Uterus (tissue), 4 donors: ENCODE measurements at places on chromosomes 11 and 22. TPM values are rescaled to one million over a fixed set of nuclear protein-coding genes. Genes with fewer than 3 reads are reported as not detected.
A peak's percentile ranks its signal among the peaks of the same experiment; 100 is the strongest.

PHF21B gene
- 11.9 TPM for total RNA-seq

CBX7 gene
- total RNA-seq = 81.7 TPM

CABP4 gene
- 1.9 TPM for total RNA-seq

CCDC116 gene
- total RNA-seq = 3.5 TPM

PHOX2A gene
- total RNA-seq = not detected

GRIK4 gene
- total RNA-seq = 1.1 TPM

SMCO4 gene
- 19.1 TPM for total RNA-seq

GRK2 gene
- 81.1 TPM for total RNA-seq

DNA sequence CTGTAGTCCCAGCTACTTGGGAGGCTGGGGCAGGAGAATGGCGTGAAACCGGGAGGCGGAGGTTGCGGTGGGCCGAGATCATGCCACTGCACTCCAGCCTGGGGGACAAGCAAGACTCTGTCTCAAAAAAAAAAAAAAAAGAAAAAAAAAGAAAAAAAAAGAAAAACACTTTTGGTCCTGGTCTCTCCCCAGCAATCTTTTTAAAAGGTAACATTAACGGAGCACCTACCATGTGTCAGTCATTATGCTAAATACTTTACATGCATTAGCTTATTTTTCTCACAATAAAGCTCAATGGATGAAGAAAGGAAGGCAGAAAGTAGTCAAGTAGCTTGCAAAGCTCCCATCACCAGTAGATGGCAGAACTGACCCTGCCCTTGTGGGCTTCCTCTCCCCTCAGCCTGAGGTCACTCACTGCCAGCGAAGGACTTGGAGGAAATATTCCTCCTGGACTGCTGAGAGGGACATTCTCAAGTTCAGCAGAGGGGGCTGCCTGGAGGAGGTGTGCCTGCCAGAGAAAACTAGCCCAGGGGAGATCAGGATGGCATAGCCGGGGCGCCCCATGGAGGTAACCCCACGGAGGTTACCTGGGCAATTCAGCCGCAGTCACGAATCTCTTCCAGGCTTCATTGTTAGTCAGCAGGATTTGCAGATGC, 15.5 kb downstream of the APOL3 start:
- DNase-seq = peak; percentile 76

- DNase-seq = no peak
Observed at GRCh38 chr11:121936781-121937447, 179.1 kb downstream of the BLID start.

GRCh38 chr11:65981101-65981740, 19.7 kb downstream of the SART1 start:
- DNase-seq = no peak

GRCh38 chr11:131465746-131466145, 95.3 kb downstream of the NTM start:
- DNase-seq = no peak

DNA sequence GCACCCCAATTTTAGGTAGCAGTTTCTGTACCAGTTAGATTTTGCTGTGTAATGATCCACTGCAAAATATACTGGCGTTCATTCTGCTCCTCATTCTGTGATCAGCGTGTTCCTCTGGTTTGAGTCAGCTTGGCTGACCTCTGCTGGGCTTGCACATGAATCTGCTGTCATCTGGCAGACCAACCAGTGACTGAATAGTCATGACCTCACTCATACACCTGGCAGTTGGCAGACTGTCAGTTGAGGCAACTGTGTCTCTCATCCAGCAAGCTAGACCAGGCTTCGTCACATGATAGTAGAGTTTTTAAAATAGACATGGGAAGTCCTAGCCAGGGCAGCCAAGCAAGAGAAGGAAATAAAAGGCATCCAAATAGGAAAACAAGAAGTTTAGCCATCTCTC, 316.3 kb upstream of the LARGE1 start:
- DNase-seq = no peak

DNA sequence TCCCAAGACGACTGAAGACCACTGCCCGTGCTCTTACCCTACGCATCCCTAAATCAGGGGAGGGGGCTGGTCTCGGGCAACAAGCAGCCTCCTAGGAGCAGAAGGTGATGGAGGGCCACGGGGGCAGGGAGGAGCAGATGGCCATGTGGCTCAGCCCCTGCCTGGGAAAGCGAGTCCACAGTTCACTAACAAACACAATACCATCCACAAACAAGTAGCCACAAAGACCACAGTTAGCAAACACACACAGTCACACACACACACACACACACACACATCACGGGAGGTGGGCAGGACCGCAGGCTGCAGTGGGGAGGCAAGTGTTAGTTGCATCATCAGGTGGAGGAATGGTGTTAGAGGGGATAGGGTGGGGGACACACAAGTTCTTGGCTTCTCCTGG, 13.2 kb upstream of the FXYD2 start:
- peak; percentile 9 for DNase-seq

DNA sequence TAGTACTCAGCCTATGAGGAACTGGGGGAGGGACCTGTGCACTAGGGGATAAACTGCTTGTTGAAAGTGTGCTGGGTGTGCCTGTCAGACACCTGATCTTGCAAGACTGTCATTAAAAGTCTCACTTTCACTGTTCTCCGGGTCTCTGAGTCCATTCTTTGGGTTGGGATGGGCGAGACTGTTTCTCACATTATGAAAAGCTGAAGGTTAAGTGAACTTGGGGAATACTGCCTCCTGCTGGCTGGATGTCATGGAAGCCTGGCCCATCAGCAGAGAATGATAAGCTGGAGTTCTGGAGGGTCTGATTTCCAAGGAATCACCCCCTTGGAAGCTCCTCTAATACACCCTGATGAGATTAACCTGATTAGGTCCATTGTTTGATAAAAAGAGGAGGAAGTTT, 9.0 kb upstream of the VPREB1 start:
- no peak for DNase-seq

DNA sequence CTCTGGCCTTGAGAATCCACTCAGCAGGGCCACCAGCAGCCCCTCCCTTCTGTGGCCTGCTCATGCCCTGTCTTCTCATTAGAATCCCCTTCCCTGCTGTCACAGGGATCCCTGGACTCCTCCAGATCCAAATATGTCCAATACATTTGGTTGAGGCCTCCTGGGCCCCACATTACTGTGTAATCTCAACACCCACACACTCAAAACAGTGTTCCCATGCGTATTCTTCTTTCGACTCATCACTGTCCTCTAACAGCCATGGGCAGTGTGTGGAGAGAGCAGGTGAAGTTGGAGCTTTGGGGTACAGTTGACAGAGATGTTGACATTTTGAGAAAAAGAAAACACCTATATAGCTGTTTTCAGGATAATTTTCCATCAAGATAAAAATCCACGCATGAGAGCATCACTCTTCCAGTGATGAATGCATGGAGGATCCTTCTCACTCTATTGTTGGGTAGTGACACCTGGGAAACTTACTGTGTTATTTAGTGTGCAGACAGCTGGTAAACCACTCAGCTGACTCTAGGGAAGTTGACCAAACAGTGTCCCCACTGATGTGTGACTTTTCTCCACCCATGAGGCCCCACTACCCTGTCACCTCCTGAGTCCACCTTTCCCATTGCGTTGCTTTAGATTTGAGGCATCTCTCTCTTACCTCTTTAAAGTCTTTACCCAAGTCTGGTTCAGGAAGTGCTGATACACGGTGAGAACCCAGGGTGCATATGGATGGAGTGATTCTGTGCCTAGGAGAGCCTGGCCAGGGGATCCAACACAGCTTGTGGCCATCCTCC, 28.7 kb upstream of the VPREB1 start:
- DNase-seq = no peak

DNA sequence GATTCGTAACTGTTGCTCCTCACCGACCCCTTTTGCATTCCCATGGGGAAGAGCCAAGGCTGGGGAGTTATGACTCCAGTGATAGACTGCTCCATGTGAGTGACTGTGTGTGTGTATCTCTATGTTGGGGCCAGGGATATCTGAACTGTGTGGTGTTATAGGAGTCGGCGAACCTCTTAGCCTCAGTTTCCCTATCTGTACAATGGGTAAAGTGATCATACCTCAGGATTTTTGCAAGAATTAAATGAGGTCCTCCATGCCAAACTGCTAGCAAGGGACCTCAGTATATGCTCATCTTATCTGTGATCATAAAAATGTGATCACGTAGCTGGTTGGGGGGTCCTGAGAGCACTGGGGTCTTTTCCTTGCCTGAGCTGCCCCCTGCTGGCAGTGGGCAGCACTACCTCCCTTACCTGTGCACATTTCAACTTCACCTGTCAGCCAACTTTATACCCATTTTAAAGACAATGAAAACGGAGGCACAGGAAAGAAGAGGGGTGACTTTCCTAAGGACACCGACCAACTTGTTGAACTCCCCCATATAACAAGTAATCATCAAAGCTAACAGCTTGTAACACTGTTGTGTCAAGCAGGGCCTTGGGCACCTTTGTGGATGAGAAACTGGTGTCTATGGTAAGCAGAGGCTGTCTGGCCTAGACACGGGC, 1.4 kb upstream of the DPP3 start:
- no peak for DNase-seq

- DNase-seq = peak; percentile 37
Observed at GRCh38 chr11:5689551-5689983, at the start of gene TRIM22. TRIM22 (plus strand) TSS chr11:5689790; CDS start chr11:5696233, 6,443 bp downstream.

- DNase-seq = no peak
Observed at GRCh38 chr11:61690706-61691379, 10.7 kb downstream of the DAGLA start.

- DNase-seq = peak; percentile 79
Observed at GRCh38 chr22:26679003-26679629, 21.7 kb downstream of the MIAT start.

DNA sequence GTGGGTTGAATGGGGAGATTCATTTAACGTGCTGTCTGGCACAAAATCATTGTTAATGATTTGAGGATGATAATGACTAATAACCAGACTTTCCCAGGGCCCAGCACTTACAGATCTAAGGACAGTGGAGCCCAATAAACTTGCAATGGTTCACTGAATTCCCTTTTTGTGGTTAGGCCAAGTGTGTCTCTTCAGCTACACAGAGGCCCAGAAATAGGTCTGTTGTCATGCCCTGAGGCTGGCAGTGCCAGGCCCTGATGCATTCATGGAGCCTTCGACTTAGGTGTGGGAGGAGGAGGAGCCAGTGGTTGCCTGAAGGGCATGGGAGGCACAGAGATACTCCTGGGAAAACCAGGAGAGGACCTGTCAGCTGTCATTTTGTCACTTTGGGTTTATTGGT, 56.1 kb downstream of the KIAA1671 start:
- DNase-seq = no peak

GRCh38 chr11:69655479-69656428, 14.8 kb downstream of the CCND1 start:
- DNase-seq = no peak

GRCh38 chr11:1887451-1888346, 4.0 kb downstream of the PRR33 start:
- no peak for DNase-seq

DNA sequence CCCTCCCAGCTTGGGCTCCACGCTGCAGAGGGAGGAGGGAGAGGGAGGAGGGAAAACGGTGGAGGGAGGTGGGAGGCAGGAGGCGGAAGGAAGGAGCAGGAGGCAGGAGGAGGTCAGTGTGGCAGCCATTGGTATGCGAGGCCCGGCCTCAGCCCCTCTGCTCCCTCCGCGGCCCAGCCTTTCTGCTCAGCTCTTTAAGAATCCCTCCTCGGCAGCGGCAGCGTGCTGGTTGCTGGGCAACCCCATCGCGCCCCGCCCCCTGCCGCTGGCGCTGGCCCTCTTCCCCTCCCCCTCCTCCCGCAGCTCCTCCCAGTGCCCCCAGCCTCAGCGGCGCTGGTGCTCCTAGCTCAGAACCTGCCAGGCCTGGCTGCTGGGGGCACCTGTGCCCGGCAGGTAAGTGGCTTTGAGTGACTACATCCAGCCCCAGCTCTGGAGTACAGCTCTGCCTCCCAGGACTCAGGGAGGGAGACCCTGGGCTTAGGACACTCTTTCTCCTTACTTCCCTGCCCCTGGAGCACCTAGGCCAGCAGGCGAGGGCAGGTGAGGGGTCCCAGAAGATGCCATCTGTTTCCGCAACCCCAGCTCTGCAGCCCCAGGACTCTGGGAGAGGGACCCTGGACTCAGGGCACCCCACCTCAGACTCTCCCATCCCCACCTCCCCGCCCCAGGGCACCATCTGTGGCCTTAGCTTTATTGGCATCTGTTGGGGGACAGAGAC, 7.2 kb upstream of the FLRT1 start:
- DNase-seq = no peak
